ENCODE measurements at places on chromosomes 6 and 20. TPM values are rescaled to one million over a fixed set of nuclear protein-coding genes. Genes with fewer than 3 reads are reported as not detected.

Gene NFKBIE
- total RNA-seq: 13.3 TPM

Gene IER3
- 112 TPM for total RNA-seq

Gene PRPH2
- 0.36 TPM for total RNA-seq

Gene TFAP2D
- not detected for total RNA-seq

Gene SMLR1
- total RNA-seq: not detected

Gene RNF217
- 8.6 TPM for total RNA-seq

Gene SH3BGRL2
- total RNA-seq: 1.1 TPM

Gene KCNG1
- 3.7 TPM for total RNA-seq

Gene FNDC1
- total RNA-seq: 0.34 TPM

Gene GPR6
- total RNA-seq: not detected

All from melanocyte of skin (primary cell).